ENCODE measurements at places on chromosomes 5 and 9. TPM values are rescaled to one million over a fixed set of nuclear protein-coding genes. Genes with fewer than 3 reads are reported as not detected.

Gene CFAP90
- total RNA-seq: not detected

Gene NR2F1-AS1
- total RNA-seq: 17.5 TPM

Gene SV2C
- under 0.01 TPM for total RNA-seq

Gene LHX3
- total RNA-seq: not detected

Gene NUTM2G
- total RNA-seq: not detected

Measured in dermis microvascular lymphatic vessel endothelial cell (primary cell).